ENCODE measurements at places on chromosomes 4 and X. TPM values are rescaled to one million over a fixed set of nuclear protein-coding genes. Genes with fewer than 3 reads are reported as not detected.

DNA sequence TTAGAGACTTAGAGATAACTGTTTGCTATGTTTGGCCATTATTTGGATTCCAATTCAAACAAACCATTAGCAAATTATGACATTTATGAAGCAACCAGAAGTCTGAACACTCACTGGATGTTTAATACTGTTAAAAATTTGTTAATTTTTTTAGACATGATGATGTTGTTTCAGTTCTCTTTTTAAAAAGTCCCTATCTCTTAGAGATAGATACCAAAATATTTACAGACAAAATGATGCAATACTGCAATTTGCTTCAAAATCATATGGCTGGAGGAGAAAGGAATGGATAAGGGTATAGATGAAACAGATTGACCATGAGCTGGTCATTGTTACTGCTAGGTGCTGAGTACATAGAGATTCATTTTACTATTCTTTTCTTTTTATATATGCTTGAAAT, 534.6 kb downstream of the BCOR start:
- no peak for DNase-seq

DNA sequence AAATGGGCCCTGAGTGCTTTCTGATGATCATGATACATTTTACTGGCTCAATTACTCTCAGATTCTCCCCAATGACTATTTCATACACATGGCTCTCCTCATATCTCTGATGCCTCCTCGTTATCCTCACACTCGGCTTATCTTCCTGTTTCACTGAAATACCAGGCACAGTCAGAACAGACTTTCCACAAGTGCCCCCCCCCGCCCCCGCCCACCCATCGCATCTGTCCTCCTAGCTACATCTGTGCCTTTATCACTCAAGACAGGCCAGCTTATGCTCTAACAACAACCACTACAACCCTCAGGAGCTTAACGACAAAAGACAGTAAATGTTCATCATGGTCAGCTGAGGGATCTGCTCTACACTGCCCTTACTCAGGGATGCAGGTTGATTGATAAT, 610.6 kb upstream of the DIPK2B start:
- no peak for DNase-seq

- no peak for DNase-seq
These were observed 38.4 kb upstream of the IL9R start for GRCh38 chrX:155959018-155959587.

The TRPC5OS gene
- polyA plus RNA-seq, result not detected

The CXorf38 gene
- polyA plus RNA-seq, result 11.7 TPM

DNA sequence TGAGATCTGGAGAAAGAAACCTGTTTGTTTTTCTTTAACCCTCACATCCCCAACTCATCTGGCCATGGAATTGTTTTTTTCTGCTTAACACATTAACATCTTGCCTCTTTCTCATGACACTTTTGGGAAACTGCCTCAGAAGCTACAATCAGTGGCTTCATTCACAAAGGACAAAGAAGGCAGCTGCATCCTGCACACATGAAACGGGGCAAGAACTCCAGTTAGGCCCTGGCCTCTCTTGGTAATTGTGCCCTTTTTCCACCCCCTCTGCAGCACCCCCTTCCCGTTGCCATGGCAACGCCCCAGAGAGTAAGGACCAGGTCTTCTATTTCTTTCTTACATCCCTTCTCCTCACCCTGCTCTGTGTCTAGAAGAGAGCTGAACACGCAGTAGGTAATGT, 103.4 kb downstream of the PDGFRA start:
- no peak for DNase-seq

Measured in left renal cortex interstitium (tissue), 4 donors.